ENCODE measurements at places on chromosomes 11 and 22.

GRCh38 chr11:1608363-1608762, at the start of gene KRTAP5-3:
Gene KRTAP5-3, minus strand, starts transcription at chr11:1608463. Its CDS starts 78 bp downstream, at chr11:1608385.
- DNase-seq, result no peak

- no peak for DNase-seq
Measured at GRCh38 chr11:79066456-79067351, 374.1 kb downstream of the TENM4 start.

GRCh38 chr11:85893395-85893794, 38.2 kb downstream of the CCDC83 start:
- no peak for DNase-seq

GRCh38 chr11:8686325-8686724, 3.7 kb downstream of the RPL27A start:
- DNase-seq, result no peak

GRCh38 chr11:61962213-61963015, 5.0 kb downstream of the FTH1 start:
- DNase-seq, result no peak

- DNase-seq, result no peak
Measured at GRCh38 chr11:46603704-46604308, 10.0 kb upstream of the AMBRA1 start.

DNA sequence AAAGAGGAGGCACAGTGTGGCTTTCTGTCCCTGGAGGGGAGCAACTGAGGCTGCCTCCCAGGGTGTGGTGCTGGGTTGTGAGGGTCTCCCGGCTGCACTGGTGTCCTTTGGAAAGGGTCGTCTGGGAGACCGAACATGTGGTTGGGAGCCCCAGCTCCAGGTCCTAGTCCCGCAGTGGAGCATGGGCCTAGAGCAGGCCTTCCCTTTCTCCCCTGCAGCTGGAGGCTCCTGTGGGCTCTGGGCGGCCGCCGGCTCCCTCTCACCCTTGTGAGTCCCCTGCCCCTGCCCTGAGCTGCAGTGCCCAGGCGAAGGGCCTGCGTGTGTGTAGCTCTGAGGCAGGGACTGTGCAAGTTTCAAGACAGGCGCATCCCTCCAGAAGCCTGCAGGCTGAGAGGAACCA, 1492.7 kb downstream of the BRD1 start:
- DNase-seq, result no peak

DNA sequence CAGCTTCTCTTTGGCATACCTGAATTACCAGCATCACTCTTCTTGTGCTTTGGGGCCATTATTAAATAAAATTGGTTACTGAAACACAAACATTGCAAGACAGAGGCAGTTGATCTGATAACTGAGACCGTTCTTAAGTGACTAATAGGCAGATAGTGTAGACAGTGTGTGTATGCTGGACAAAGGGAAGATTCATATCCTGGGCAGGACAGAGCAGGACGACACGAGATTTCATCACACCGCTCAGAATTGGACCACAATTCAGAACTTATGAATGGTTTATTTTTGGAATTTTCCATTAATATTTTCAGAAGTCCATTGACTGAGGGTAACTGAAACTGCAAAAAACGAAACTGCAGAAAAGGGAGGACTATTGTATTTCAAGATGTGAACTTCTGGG, 68.6 kb downstream of the LDLRAD3 start:
- no peak for DNase-seq

DNA sequence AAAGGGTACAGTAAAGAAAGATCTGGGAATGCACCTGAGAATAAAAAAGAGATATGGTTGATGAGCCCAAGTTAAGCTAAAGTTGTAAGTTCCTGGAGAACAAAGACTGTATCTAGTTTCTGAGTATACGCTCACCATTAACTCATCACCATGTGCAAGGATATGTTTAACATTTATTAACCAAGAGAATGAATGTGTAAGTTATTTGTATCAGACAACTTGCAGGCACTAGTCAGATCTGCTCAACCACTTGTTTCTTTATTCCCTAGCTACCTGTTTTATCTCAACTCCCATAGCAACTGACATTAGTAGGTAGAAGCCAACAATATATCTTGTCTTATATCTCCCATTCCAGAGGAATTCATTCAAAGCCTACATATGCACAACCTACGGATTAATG, 74.9 kb upstream of the KCNA4 start:
- DNase-seq, result no peak

GRCh38 chr11:14308114-14308896, 50.7 kb downstream of the RRAS2 start:
- no peak for DNase-seq

- no peak for DNase-seq
Measured at GRCh38 chr22:24503137-24503842, 8.2 kb downstream of the UPB1 start.

- no peak for DNase-seq
Measured at GRCh38 chr22:27493796-27494195, 307.8 kb downstream of the MN1 start.

- DNase-seq, result no peak
Measured at GRCh38 chr11:2094354-2095197, 44.6 kb downstream of the IGF2 start.

DNA sequence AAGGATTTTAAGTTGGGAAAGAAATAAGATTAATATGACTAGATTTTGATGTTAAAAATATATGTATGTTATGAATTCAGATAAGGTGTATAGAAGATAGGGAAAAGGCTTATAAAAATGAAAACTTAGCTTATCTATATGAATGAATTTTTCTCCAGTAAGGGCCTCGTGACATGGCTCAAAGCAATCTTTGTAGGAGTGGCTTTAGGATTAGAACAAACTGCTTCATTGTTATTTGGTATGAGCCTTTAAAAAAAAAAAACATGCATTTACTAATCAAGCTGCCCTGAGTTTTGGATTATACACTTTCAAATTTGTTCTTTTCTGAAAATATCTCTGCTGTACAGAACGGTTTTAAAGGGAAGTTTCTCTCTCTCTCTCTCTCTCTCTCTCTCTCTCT, 905.9 kb downstream of the OPCML start:
- no peak for DNase-seq

GRCh38 chr22:26401726-26402125, 27.3 kb upstream of the ASPHD2 start:
- no peak for DNase-seq

DNA sequence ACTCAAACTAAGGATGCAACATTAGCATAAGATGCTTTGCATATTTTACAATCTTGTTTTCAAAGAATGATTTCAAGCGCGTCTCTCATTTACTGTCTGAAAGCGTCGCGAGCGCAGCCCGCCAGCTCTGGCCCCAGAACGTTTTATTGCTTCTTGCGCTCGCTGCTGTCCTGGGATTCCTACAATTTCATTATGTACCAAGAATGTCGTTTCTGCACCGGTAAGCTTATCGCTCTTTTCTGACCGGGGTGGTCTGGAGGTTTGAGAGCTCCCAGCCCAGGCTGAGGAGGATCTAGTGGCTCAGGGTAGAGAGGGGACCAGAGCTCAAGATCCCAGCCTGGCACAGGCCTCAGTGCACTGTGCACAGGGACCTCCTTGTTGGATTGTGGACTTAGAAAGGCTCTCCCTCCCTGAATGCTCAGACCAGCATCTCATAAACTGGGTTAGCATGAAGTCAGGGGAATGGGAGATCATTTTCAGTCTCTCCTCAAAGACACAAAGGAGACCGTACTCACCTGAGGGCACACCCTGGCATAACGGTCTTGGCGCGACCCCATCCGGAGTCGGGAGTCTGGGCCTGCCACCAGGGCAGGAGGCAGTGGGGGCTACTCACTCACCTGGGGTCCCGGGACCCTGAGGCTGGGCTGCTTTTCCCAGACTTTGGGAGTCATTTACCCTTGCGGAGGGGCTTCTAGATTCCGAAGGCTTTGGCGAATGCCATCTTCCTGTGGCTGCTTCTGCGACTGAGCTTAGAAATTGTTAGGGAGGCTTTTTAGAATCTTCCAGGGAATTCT, 817.4 kb downstream of the BRD1 start:
- no peak for DNase-seq

DNA sequence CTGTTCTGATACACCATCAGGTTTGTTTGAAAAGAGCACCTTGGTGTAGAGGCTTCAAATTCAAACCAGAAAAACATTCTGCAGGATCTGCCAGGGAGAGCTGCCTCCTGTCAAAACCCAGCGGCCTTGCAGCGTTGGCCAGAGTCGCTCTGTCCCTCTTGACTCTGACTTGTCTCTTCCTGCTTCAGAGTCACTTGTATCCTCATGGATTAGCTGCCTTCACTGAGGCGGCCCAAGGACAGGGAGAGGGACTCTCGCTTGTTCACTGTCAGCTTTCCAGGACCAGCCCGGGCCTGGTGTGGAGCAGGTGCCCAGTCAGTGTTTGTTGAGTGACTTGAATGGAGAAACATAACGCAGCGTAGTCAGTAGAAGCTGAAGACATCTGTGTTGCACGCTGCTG, 18.0 kb downstream of the TBC1D22A start:
- DNase-seq, result no peak

GRCh38 chr11:34960277-34960676, 43.9 kb downstream of the PDHX start:
- no peak for DNase-seq

DNA sequence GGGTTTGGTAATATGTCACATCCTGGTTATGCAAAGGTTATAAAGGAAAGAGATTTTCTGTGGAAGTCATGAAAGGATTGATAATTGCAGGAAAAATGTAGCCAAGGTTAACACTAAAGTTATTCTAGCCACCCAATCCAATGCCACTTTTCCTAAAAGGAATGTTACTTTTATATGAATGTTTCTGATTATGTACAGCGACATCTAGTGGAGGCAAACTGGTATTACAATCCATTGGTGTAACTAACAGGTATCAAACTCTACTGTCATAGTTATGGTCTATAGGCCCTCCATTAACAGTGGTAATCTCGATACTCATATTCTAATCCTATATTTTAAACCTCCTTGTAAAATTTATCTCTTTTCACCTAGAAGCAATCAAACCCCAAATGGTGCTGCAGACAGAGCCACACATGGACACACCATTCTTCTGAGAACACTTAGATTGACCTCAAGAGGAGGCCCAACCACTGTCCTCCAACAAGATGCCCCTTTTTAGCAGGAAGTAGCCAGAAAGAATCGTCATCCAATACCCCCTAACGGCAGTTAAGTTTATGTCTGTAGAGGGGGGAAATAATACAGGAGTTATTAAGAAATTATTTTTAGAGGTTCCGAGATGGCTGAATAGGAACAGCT, 74.9 kb upstream of the RAG2 start:
- no peak for DNase-seq

GRCh38 chr11:78649361-78650215, 74.9 kb upstream of the NARS2 start:
- no peak for DNase-seq

GRCh38 chr22:34334893-34335292, 414.6 kb upstream of the LARGE1 start:
- no peak for DNase-seq

- no peak for DNase-seq
Measured at GRCh38 chr22:21690401-21690801, 24.6 kb downstream of the PPIL2 start.

- no peak for DNase-seq
Measured at GRCh38 chr11:1812801-1813200, 22.0 kb upstream of the SYT8 start.

GRCh38 chr11:77206264-77207018, 78.4 kb downstream of the MYO7A start:
- no peak for DNase-seq

GRCh38 chr11:44823006-44823405, 96.2 kb downstream of the TSPAN18 start:
- no peak for DNase-seq

DNA sequence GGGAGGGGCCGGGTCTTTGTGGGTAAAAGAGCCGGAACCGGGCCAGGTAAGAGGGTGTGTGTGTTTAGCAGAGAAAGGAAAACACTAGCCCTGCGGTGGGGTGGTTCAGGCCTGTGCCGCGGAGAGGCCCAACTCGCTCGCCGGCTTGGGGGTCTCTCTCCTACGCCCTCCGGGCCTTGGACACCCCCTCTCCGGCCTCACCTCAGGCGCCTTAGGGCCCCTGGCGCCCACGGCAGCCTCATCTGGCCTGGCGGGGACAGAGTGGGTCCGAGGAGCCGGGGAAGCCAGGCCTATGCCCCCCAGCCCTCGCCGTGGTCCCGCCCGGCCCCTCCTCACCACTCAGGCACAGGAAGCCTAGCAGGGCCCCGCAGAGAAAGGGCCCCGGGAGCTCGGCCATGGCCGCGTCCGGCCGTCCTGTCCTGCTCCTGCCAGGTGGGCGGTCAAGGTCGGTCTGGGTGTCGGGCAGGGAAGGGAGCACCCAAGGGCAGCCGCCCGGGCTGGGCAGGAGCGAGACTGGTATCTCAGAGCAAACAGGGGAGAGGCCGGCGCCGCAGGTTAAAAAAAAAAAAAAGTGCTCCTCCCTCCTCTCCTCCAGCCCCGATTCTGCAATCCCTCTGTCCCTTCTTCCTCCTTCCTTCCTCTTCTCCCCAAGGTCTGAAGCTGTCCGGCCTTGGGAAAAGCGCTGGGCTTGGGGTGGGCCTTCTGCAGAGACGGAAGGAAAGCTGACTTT, at the start of gene VSIG2:
TSS of gene VSIG2 (minus strand) at position 515 of the 730 bp plus-strand sequence. CDS start at position 397, 118 bp downstream.
- no peak for DNase-seq

GRCh38 chr11:133326332-133326731, 206.0 kb downstream of the OPCML start:
- DNase-seq, result no peak

DNA sequence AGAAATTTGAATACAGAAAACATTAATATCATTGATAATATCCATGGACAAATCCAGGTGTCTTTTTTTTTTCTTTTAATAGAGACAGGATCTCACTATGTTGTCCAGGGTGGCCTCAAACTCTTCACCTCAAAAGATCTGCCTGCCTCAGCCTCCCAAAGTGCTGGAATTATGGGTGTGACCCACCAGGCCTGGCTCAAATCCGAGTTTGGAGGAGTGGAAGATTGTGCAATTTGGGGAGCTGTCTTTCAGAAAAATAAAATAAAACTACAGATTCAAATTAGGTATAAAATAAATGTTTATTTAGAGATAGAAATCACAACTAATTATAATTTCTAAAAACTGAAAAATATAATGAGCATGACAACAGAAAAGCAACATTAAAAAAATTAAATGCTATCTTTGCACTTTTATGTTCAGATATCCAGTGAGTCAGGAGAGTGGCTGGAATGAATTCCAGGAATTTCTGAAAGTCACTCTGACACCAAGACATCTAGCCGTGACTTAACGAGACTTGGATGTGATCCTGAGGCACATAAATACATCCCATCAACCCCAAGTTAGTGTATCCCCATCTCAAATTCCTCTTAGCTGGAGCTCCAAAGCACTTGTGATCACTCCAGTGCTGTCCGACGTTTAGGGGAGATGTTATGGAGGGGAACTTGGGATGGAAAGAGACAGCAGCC, 128.6 kb upstream of the THY1 start:
- no peak for DNase-seq

GRCh38 chr11:102935514-102935913, 20.0 kb downstream of the MMP13 start:
- no peak for DNase-seq

Measured in esophagus squamous epithelium (tissue), 5 donors.